ENCODE measurements at places on chromosomes 7 and 10. TPM values are rescaled to one million over a fixed set of nuclear protein-coding genes. Genes with fewer than 3 reads are reported as not detected.

Gene ADAP1
- 4.3 TPM for total RNA-seq

Gene CLCN1
- not detected for total RNA-seq

Gene WDR11
- total RNA-seq: 114 TPM

Gene CALN1
- total RNA-seq: not detected

Gene MKI67
- 23.2 TPM for total RNA-seq

Gene TAS2R41
- not detected for total RNA-seq

Gene DOCK4
- 183 TPM for total RNA-seq

Gene DLX6
- not detected for total RNA-seq

Gene ADARB2
- not detected for total RNA-seq

Data from bladder microvascular endothelial cell (primary cell).